GM06990 (cell line): ENCODE measurements at places on chromosomes 4 and X.
A peak's percentile ranks its signal among the peaks of the same experiment; 100 is the strongest.

DNA sequence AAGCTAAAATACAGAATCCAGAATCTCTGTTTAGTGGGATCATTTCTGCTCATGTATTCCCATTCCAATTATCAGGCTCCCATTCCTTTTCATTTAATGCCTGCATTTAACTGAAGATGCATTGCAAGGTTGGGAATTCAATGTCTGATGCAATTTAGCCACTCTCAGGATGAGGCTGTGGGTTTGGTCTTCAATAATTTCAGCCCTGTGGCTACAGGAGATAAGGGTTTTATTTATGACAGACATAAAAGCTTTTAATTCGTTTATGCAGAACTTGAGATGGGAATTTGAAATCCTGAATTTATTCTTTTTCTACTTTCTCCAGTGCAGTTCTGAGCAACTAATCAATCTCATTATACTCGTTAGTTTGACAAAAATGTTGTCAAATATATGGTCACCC is 1225.9 kb downstream of the PCDH18 start:
- DNase-seq = no peak

- no peak for DNase-seq
Measured at GRCh38 chrX:69211701-69212100, 46.4 kb upstream of the PJA1 start.

DNA sequence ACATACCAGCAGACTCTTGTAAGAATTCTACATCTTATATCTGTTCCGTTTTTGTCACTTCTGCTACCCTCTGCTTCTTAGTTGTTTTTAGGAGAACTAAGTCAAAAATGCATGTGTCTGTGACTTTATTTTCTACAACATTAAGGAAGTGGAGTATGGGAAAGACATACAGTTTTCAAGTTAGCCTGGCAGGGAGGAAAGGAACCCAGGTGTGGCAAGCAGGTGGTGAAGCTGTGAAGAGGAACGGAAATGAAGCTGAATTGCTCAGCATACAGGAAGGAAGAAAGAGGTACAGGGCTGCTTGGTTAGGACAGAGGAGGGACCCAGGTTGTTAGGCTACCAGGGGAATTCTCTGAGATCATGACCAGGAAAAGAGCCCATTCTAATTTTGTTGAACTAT is 9.4 kb downstream of the GPRIN3 start:
- DNase-seq = no peak

GRCh38 chrX:118074196-118074595 is 42.4 kb downstream of the KLHL13 start:
- no peak for DNase-seq

DNA sequence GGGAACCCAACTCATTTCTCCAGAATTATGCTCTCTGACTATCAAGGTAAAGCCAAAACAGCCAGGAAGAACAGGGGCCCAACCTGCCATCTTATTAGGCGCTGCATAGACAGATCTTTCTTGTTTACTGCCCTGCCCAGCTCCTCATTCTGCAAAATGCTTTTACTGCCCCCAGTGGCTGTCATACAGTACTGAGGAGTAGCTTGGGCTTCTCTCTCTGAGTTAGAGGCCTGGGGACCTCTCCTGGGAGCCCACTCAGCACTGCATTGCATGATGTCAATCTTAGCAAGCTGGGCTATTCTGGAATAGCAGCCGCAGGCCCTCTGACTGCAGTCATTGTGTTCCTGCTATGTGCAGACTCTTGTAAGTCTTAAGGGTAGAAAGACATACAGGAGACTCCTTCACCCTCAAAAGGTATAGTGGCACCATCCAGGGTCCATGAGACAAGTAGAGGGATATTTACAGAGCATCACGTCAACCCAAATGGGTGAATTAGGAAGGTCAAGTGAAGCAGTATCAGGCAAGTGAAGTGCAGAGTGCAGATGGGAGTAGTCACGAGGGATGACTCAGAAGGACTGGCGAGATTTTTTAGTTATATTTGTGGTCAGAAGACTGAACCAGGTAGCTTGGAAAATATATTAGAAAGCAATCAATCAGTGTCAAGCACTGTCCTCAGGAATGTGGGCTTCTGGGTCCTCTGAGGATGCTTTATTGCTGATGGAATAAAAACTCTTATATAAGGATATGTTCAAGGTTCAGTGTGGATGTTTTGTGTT is 294.1 kb upstream of the SFRP2 start:
- no peak for DNase-seq

DNA sequence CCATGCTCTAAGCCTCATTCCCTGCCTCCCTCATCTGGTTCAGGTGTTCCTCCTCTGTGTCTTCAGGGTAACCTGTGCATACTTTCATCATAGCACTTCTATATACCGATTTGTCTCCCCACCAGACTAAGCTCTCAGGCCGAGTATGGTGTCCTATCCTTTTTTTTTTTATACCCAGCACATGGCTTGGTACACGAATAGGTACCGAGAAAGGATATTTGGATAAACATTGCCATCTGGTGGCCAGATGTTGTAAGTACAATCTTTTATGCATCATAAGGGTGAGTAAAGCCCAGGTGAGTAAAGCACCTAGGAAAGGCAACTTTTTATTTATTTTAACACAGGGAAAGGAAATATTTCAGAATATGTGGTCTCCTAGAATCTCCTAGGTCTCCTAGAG is 68.4 kb downstream of the MID2 start:
- peak; percentile 6 for DNase-seq

DNA sequence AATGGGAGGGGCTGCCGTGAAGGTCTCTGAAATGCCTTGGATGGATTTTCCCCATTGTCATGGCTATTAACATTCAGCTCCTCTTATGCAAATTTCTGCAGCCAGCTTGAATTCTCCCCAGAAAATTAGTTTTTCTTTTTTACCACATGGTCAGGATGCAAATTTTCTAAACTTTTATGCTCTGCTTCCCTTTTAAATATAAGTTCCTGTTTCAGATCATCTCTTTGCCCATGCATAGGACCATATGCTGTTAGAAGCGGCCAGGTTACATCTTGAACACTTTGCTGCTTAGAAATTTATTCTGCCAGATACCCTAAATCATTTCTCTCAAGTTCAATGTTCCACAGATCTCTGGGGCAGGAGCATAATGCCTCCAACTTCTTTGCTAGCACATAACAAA is 13.8 kb upstream of the CLDN34 start:
- no peak for DNase-seq

DNA sequence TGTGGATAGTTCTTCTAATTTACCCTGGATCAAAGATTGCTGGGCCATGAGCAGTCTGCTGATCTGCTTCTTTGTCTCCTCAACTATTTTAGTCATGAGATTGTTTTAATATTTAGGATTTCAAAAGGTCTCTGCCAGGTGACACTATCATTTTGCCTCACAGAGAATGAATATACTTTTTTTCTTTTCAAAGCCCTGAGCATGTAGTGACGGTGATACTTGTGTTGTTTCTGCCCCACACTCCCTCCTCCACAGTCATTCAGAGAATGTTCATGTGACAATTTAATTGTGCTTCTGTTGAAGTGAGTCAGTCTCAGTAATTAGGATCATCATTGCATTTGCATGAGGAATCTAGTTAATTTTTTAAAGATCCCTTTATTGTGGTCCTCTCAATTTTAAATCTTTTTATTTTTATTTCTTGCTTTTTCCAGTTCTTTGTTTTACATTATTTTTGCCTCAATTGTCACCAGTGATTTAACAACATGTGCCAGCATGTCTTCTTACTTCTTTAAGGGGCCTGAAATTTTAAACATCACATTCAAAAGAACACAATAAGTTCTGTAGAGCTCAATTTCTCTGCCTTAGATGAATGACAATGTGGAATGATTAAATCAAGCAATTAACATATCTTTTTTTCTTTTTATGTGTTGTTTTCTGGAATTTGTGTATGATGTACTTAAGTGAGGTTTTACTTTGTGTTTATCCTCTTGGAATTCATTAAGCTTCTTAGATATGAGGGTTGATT is 12.3 kb downstream of the MMRN1 start:
- no peak for DNase-seq

GRCh38 chr4:14783011-14783877 is 219.0 kb upstream of the CPEB2 start:
- peak; percentile 48 for DNase-seq

DNA sequence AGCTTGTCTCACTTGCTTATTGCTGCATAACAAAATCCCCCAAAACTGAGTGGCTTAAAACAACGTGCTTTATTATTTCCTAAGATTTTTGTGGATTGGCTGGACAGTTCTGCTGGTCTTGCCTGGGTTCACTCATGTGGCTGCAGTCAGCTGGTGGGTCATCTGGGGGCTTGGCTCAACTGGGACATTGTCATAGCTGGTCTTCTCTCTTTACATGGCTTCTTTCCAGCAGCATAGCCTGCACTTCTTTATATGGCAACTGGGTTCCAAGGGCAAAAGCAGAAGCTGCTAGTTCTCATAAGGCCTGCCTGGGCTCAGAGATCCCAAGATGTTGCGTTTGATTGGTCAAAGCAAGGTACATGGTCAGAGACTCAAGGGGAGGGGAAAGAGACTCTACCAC is 33.7 kb upstream of the STAG2 start:
- DNase-seq = no peak

GRCh38 chrX:53128097-53128749 is 34.3 kb downstream of the KANTR start:
- no peak for DNase-seq

- no peak for DNase-seq
Measured at GRCh38 chr4:100984901-100985300, 362.4 kb downstream of the PPP3CA start.

GRCh38 chrX:85964744-85965143 is 82.6 kb downstream of the CHM start:
- no peak for DNase-seq

DNA sequence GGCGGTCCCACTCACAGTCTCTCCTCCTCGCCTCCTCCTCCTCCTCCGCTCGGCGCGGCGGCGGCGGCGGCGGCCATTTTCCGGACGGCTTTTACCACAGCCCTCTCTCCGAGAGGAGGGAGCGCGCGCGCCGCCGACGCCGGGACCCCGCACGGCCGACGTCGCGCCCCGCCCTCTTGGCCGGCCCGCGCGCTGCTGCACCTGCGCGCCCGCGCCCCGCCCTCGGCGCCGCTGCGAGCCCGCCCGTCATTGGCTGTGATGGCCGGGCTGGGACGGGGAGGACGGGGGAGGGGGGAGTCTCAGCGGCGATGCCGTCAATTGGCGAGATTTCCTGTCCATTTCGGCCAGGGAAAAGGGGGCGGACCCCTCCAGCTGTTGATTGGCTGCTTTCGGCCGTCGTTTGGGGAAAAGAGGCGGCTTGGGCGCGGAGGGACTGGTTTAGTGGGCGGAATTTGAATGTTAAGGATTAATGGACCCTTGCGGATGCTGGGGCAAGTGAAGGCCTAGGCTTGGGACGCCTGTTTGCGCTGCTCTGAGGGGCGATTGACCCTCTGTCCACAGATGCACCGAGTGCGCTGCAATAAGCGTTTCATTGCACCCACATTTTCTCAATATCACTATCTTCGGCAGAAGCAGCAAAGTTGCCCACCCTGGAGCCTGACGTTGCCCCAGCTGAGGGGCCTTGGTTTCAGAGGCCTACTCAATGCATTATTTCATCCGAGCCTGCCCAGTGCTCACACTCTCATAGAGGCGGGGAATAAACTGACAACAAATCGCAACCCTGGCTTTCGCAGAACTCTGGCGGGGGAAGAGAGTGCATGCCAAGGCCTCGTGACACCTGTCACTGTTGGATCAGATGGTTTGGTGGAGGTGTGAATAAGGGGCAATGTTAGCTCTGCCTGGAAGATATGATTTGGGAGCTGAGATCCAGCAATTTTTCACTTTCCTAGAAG is at the start of gene MECP2:
MECP2 (minus strand) TSS at position 129 of the 953 bp plus-strand sequence.
- peak; percentile 93 for DNase-seq

GRCh38 chrX:15854712-15855567 is at the start of gene AP1S2:
AP1S2 (minus strand) TSS chrX:15854813; CDS start chrX:15852524, 2,289 bp downstream.
- peak; percentile 99 for DNase-seq

DNA sequence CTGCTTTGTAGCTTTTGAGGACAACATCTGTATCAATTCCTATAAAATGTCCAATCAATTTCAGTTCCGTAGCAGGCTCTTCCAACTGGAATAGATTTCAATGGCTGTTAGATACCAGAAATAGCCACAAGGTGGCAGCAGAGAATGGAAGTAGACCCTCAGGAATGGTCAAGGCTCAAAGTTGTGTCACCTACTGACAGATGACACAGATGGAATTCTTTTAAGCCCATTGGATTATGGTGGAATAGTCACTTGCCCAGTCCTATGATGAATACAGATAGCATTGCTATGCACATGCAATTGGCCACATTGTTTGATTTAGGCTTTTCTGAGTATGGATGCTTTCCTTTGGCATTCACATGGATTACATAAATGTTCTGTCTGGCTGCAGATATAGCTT is 130.4 kb upstream of the RADX start:
- DNase-seq = no peak

DNA sequence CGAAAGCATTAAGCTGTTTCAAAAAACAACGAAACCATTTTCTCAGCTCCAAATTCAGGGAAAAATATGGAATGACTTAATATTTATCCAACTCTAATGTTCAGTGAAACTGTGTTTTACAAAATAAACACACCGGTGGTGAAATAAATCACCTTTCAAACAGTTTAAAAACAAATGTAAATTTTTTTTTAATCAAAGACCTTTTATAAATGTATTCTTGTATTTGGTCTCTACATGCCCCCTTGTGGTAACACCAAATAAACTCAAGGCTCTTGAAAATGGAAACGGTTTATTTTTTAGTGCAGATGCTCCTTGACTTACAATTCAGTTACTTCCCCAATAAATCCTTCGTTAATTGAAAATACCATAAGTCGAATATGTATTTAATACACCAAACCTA is 45.8 kb upstream of the ITM2A start:
- DNase-seq = no peak

DNA sequence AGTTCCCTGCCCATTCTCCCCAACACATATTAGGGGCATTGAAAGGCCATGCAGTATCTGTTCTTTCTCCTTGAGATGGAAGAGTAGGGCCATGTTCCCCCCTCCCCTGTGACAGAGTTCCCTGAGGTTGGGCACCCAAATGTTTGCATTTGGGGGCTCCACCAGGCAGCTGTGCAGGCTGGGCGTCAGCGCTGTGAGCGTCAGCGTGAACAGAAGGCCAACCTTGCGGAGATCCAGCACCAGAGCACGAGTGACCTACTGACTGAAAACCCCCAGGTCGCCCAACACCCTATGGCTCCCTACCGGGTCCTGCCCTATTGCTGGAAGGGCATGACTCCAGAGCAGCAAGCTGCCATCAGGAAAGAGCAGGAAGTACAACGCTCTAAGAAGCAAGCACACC is 3.9 kb downstream of the HSD17B10 start:
- no peak for DNase-seq

GRCh38 chr4:19278665-19279064 is 973.0 kb upstream of the SLIT2 start:
- DNase-seq = no peak
